ENCODE measurements at places on chromosomes 7 and 10.

DNA sequence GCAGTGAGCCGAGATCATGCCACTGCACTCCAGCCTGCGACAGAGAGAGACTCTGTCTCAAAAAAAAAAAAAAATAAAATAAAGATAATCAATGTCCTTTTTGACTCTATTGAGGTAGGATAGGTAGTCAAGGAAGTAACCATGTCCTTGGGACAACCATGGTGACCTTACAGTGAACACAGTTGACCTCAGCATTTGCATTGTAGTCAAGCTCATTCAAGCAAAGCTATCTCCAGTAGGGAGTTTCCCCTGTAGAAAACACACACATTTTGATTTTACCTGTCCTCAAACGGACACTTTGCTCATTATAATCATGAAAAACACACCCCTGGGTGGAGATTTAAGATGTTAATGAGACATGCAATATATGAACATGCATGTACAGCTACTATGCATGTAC is 171.7 kb downstream of the KIF20B start:
- no peak for DNase-seq

- no peak for DNase-seq
Observed at GRCh38 chr10:80493522-80494051, 39.5 kb downstream of the TSPAN14 start.

GRCh38 chr7:36942025-36942424 is 217.7 kb upstream of the AOAH start:
- no peak for DNase-seq

- no peak for DNase-seq
Observed at GRCh38 chr10:94936721-94937120, 1.7 kb upstream of the CYP2C9 start.

- DNase-seq: no peak
Observed at GRCh38 chr7:150927157-150927955, 50.8 kb downstream of the KCNH2 start.

DNA sequence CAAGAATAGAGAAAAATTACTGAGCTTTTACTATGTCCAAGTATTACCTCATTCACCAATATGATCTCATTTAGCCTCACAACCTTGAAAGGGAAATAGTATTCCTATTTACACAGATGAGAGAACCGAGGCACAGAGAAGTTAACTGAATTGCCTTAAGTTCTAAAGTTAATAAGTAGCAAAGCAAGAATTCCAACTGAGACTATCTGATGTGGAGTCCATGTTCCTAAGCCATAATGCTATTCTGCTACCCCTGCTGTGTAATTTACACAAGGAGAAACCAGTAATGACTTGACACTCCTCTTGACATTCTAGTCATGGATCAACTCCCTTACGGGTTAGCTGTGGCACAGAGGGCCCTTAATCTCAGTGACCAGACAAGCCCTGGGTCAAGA is 60.7 kb downstream of the ABCB4 start:
- no peak for DNase-seq
